ENCODE measurements at places on chromosomes 7 and 10.

DNA sequence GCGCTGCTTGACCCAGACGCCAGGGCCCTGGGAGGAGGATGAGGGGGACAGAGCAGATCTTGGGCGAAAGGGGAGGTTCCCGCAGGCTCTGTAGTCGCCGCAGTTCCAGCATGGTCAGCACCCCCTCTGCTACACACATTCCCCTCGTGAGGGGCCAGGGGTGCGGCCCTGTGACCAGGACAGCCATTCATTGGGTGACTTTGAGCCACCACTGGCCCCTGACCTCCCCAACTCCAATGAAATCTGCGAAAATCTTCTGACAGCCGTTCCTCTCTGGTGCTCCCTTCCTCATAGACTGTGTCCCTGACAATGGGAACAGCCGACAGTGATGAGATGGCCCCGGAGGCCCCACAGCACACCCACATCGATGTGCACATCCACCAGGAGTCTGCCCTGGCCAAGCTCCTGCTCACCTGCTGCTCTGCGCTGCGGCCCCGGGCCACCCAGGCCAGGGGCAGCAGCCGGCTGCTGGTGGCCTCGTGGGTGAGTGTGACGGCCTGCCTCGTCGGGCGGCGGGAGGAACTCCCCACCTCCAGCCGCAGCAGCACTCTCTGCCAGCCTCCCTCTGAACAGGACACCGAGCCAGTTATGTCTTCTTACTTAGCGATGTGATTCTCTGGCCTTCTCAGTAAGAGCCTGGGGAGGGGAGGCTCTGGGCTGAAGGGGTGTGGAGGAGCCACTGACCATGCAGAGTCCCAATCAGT is 825 bp downstream of the TMEM176A start:
- DNase-seq, result no peak

GRCh38 chr7:2719007-2719406 is 31.0 kb downstream of the AMZ1 start:
- peak; percentile 37 for DNase-seq

DNA sequence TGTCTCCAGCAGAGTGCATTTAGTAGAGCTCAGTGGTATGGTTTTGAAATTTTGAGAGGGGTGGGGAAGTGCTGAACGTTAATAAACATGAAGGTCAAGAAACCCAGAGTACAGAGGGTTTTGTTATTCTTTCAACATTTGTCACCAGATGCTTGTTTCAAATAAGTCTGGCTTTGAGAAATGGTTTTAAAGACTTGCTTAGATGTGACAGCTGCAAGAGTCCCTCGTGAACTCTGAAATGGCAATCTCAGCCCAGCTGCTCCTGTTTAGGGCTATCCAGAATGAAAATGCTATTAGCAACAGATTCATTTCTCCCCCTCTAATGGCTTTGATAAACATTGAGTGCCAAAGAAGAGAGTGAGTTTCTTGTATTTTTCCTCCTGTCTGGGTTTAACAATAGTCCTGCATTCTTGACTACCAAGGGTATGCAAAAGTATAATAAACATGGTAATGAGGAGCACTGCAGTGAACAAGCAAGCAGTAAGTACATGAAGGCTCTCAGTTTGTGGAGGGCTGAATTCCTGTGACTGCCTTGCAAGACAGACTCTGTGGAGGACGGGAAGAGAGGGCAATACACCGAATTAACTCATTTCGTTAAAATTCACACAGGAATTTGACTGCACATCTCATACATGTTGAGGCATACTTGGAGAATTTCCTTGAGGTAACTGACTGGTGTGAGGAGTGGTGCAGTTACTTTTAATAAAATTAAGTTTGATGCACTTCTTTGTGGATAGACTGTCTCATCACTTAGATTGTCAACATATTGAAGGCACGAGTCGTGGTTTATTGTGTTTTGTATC is 490.9 kb downstream of the REEP3 start:
- DNase-seq, result no peak

DNA sequence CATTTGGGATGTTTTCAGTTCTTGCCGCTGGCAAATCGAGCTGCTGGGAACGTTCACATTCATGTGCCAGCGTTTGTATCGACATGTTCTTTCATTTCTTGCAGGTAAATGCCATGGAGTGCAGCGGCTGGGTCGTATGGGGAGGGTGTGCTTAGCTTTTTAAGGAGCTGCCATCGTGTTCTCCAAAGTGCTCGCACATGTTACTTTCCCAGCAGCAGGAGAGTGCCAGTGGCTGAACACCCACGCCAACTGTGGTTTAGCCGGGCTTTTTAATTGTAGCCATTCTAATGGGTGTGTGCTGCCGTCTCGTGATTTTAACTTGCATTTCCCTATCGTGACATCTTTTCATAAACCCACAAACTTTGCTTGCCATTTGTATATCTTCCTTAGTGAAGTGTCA is 11.6 kb upstream of the BNIP3 start:
- no peak for DNase-seq

GRCh38 chr7:5633161-5634106 is 148.0 kb downstream of the RNF216 start:
- no peak for DNase-seq

DNA sequence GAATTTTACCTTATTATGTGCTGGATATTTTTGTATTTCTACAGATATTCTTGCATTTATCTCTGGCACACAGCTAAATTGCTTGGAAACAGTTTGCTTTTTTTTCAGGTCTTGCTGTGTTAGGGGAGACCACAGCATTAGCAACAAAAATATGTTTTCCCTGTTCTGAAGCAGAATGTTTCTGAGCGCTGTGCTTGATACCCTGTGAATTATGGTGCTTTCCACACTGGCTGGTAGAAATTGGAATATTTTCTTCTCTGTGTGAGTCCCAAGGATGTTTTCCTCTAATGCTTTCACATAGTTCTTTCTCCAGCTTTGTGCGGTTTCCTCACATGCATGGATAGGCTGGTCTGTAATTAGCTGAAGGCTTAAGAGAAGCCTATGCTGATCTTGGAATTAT is 651.6 kb upstream of the IGFBP3 start:
- no peak for DNase-seq

DNA sequence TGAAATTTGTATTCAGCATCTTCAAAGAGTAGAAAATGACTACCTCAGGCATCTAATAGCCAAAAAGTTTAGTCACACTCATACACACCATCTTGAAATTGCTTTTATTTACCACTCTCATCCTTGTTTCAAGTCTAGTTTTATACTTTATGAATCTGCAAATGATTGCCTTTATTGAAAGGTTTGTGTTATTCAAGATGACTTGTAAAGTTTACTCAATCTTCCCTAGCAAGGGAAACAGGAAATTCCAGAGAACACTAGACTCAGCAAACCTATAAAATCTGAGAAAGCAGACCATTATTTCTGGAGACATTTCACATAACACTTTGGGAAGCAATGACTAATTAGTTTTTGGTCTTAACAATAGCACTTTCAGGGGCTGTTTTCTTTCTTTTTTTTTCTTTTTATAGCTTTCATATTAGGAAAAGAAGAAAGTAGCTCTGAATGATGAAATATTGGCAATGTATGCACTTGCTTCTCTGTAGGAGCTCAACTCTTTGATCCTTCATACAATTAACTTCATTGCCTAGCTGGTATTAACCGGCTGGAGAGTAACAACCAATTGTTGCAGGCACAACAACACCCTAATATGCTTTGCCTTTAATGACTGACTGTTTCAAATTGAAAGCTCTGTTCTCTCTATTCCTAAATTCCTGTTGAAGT is 68.9 kb upstream of the HDAC9 start:
- peak; percentile 60 for DNase-seq

DNA sequence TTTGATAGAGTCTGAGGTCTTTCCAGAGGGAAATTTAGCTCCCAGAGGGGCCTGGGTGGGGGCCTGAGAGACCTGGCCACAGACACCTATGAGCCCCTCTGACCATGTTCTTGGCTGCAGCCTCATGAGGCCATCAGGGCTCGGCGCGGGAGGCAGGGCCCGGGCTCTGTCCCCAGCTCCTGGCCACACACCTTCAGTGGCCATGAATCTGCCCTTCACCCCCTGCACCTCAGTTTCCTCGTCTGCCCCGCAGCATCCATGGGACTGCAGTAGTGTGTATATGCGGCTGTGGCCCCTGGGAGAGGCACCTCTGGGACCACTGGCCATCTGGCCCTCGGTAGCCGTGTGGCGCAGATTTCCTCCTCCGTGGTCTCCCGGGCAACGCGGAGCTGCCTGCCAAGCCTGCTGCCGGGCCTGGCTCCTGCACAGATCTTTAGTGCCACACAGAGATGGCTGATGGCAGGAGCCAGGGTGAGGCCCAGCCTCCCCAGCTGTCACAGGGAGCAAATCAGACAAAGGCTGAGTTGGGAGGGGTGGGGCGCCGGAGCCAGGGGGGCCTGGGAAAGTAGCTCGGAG is 23.6 kb upstream of the ADCYAP1R1 start:
- DNase-seq, result no peak

- DNase-seq, result no peak
These were observed 615.2 kb downstream of the CCSER2 start for GRCh38 chr10:84943541-84943940.

DNA sequence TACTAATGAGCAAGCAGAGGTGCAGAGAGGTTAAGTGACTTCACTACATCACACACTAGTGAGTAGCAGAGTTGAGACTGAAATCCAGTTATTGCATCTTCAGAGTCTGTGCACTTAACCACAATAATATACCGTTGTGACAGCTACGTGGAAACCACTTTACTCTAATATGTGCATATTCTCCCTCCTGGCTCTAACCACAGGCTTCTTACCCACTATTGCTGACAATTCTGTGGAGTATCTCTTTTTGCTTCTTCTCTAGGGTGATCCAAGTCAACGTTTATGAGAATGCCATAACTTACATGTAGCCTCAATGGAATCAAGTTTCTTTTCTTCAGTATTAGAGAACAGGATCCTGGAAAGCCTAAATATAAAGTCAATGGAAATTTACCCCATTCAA is 64.2 kb upstream of the MEOX2 start:
- no peak for DNase-seq

GRCh38 chr7:34758111-34758601 is 100.1 kb downstream of the NPSR1 start:
- DNase-seq, result no peak

- DNase-seq, result no peak
These were observed 50.2 kb upstream of the LANCL2 start for GRCh38 chr7:55314967-55315366.

DNA sequence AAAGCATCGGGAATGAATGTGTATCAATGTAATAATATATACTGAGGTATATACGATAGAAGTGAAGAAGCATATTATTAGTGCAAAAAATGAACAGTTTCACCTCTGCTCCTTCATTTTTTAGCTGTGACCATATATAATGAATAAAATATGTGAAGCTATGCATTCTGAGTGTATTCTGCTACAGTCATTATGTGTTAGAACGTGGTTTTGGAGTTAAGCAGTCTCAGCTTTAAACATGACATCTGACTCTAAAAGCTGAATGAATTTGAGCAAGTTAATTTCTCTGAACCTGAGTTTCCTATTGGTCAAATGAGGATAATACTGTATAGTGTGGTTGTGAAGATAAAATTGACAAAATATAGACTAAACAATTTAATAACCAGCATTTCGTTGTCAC is 358.1 kb downstream of the SUGCT start:
- DNase-seq, result no peak

DNA sequence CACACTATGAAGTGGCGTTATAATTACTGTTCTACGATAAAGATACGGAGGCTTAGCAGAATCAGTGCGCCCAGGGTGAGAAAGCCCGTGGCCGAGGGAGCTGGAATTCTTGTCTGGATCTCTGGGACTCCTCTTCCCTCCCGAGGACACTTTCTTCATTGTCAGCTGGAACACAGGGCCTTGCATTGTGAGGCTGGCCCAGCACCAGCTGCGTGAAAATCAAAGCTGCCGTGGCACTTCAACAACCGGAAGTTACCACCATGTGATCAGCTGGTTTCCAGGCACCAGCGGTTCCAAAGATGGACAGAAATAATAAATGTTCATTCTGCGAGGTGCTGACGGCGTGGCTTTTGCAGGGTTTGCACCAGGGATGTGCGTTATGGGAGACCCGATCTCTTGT is 234.0 kb upstream of the PITRM1 start:
- DNase-seq, result no peak

Measured in ELR (cell line).